RPMI8226 (cell line): ENCODE measurements at places on chromosomes 7 and 10.

DNA sequence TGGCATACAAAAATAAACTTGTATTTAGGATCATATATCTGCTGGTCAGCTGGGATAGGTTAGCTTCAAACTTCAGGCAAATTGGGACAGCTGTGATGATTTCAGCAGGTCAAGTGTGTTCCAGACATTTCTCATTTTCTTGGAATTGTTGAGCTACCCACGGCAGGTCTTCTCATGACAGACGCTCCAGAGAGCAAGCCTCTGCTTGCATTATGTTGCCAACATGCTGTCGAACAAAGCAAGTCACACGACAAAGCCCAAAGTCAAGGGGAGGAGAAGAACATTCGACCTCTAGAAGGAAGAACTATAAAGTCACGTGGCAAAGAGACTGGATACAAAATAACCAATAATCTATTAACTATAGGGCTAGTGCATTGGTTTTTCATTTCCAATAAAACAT, 103.5 kb downstream of the RAB18 start:
- no peak for DNase-seq

DNA sequence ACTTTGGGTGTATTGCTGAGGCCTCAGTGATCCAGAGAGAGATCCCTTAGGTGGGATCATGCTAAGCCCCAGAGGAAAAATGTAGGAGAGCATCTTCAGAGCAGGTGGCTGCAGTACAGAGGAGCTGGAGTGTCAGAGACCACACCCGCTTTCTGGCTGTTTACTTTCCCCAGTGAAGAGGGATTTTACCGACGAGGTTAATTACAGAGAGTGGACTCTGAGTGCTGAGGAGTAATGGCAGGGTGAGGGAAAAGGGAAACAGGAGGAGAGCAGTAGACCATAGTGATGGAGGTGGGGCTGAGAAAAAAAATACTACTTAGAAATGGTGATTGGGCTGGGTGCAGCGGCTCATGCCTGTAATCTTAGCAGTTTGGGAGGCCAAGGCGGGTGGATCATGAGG, 43.3 kb upstream of the HBP1 start:
- DNase-seq = no peak

DNA sequence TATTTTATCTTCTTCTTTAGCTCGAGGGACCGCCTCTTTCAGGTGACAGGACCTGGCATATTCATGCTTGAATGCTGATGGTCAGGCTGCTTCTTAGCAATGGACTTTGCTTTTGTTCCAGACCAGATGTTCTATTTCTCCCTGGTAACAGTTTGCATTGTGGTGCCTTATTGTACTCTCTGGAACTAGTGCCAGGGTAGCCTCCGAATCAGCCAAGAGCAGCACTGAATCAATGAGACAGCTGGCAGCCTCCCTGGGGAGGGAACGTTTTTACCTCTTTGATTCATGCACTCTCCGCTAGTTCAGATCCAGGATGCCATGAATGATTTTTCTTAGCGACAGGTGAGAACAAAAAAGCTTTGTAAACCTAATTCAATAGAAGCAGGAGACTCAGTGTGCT, 54.1 kb upstream of the NXPH1 start:
- DNase-seq = no peak

- DNase-seq = peak; percentile 77
These were observed 263.1 kb upstream of the CXCL12 start for GRCh38 chr10:44647877-44648542.

DNA sequence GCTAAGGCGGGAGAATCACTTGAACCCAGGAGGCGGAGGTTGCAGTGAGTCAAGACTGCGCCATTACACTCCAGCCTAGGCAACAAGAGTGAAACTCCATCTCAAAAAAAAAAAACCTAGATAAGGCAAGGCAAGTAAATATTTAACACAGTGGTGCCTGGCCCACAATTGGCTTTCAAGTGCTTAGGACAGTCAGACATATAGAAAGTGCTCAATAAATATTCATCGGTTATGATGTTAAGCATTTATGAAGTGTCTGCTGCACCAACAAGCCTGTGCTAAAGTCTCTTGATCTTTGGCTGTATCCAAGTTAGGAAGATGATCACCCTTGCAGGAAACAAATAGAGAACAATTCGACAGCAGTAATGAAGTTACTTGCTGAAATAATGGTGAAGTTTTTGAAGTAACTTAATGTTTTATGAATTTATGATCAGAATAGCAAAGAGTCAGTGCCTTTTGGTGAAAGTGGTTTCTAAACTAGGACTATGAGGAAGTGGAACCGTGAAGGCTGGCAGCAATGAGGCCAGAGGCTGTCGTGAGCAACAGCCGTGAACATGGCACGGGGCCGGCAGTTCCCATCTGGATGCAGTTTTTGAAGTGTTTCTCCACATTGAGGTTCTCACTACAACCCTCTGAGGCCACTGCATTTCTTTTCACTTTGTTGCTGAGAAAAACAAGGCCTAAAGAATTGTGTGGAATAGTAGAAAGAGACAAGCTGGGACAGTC, 48.1 kb upstream of the GATA3 start:
- peak; percentile 45 for DNase-seq

DNA sequence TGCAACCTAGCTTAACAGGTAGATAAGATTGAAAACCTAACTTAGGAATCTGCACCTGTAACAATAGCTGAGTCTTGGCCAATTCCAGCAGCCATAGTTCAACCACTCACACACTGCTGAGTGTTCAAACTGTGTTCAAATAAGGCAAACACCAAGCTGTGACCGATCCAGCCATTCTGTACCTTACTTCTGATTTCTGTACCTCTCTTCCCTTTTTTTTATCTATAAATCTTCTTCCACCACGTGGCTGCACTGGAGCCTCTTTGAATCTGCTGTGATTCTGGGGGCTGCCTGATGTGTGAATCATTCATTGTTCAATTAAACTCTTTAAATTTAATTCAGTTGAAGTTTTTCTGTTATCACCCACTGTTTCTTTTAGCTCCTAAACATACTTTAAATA, 15.7 kb upstream of the FOXL3 start:
- DNase-seq = no peak

DNA sequence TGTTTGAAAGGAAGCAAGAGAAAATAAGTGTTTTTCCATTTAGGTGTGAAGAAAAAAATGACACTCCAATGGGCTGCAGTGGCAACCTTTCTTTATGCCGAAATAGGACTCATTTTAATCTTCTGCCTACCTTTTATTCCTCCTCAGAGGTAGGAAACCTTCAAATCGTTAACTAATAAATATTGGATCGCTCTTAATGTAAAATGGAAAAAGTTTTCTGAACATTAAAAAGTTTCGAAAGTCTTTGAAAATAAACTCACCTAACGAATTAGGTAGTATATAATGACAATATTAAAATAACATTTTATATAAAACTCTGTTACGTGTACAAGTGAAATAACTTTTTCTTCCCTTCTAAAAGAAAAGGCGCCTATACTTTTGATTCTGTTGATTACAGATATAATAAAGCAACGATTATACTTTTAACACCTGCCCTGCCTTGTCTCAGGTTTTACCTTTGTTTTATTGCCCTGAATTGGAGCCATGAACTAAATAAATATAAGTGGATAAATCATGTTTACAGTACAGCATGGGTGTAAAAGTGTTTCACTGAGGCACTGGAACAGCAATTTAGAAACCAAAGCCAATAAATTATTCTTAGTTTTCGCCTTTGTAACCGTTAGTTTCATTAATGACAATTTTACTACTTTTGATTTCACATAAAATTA, 804 bp downstream of the BCAP29 start:
- DNase-seq = peak; percentile 11

DNA sequence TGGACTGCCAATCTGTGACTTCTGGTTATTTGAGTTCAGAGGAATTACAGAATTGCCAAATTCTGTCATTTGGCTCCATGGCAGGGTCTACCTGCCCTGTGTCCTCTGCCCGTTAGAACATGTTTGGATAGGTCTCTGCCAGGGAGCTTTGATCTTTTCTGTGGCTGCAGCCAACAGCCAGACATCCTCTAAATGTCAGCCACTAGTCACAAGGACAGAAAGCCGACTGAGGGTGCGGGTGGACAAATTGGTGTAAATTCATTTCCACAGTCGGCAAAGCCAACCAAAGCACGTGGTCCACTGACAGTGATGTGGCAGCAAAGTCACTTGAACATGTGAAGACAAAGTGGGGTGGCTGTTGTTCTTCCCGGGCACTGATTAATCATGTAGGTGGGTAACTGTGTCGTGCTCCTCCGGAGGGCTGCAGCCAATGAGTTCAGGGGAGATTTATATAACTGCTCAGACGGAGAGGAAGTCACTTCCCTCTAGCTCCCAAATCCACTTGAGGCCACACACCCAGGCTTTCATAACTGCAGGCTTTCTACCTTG, 26.7 kb upstream of the CAMK1D start:
- DNase-seq = no peak

GRCh38 chr10:79209831-79210230, 137.4 kb upstream of the PPIF start:
- DNase-seq = no peak

- DNase-seq = no peak
These were observed 126.3 kb upstream of the NPY start for GRCh38 chr7:24157666-24158065.

DNA sequence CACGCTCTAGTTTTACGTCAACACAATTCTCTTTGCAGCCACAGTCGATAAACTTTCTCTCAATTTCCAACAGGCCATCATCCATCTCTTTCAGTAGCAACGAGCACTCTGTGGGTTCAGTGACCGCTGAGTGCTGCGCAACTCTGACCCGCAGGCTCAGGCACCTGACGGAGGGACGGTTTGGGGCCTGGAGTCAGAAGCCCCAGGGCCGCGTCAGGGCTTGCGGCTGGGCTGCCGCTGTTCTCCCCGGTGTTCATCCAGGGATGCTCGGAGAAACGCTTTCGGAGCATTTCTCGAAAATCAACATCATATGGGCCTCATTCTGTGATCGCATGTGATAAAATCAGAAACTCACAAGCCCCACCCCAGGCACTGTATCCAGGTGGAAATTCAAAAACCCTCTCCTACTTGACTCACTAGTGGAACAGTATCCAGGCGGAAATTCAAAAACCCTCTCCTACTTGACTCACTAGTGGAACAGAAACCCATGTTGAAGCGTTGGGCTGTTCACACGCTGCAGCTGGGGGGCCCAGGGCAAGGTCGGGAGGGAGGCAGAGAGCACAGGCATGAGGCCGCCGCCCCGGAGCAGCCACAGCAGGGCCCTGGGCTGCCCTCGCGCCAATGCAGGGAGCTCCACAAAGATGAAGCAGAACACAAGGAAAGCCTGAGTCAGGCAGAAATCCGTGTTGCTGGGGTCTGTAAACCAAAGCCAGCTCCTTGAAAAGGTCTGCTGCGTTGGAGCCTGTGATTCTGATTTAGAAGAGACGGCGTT, 73.3 kb upstream of the NKX6-2 start:
- DNase-seq = no peak

GRCh38 chr10:37712489-37713131, 144.8 kb downstream of the ZNF248 start:
- DNase-seq = no peak

DNA sequence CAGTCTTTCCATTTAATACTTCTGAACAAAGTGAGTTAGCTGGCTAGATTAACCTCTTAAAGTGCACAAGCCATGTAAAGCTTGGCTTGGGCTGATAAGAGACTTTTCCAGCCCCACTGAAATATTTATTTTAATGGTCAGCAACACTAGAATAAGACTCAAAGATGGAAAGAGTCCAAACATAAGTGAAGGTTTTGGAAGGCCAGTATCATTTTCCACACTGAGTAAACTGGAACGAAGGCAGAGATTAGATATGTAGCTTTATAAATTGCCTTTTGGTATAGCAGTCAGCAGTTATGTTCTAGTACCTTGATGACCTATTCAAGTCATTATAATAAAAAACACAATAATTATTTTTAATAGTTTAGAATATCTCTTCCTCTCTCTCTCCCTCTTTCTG, 102.2 kb downstream of the HDAC9 start:
- DNase-seq = no peak

DNA sequence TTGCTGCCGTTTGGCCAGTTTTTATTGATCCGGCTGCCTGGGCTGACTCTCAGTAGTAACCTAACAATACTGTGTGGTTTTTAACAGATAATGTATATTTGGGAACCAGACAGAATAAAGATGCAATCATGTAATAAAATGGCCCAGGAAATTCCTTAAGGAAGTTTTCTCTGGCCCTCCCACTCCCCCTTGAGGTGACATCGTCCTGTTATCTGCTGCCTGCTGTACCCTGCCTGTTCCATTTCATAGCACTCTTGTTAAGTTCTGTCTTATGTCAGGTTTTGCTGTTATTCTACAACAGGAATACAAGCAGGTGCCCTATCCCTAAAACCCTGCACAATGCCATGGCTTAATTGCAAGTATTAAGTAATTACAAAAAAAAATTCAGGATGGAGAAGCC, 12.5 kb downstream of the ITGB8 start:
- DNase-seq = no peak

GRCh38 chr10:132684164-132684891, 101.6 kb downstream of the NKX6-2 start:
- DNase-seq = no peak

DNA sequence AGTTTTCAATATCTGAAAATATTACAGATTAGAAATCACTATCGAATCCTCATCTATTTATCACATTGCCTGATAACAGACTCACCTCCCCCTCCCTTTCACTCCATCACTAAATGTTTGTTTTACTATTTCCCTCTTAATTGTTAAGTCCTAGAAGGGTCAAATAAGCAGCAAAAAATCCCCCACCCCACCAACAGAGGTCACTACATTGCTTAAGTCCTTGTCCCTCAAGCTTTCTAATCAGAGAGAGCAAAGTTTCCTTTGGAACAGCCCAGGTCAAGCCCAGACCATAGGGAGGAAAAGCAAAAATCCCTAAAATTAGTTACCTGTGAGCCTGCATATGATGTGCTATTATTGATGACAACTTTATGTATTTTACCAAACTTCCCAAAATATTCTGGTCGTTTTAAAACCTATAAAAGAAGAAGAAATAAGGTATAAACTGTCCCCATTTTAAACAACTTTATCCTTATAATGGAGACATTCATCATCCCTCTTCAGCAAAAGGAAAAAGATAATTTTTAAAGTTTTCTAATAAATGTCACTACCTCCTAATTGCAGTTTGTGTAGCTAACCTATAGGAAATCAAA, 95.0 kb downstream of the CNOT4 start:
- peak; percentile 64 for DNase-seq

DNA sequence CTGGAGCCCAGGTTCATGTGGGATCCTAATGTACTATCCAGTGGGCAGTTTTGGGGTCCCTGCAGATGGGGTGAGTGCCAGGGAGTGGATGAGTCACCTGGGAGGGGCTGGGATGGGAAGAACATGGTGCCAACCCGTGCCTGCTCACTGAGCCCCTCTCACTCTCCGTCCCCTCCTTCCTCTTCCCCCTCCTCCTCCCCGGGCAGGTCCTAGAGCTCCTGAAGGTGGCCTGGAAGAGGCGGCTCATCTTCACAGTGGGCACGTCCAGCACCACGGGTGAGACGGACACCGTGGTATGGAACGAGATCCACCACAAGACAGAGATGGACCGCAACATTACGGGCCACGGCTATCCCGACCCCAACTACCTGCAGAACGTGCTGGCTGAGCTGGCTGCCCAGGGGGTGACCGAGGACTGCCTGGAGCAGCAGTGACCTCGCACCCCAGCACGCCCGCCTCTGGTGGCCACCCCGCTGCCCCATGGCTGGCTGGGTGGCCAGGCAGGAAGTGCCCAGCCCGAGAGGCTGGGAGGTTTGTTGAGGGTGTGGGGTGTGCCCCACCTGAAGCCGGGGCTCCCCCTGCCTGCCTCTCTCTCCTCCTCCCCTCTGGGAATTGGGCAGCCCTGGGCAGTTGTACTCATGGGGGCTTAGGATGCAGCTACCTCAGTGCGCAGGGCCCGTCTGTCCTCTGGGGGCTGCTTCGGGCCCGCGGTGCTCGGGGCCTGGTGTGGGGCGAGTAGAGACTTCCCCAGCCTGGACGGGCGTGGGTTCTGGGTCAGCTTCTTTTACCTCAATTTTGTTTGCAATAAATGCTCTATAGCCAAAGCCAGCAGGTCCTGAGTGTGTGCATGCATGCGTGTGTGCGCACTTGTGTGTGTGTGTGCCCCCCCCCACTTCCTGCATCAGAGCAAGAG, 4.9 kb upstream of the UPK3B start:
- no peak for DNase-seq
